Activated CD8-positive, alpha-beta memory T cell treated with anti-CD3 and anti-CD28 coated beads, Interleukin-2, amount 50 U/mL, for 48 hours (primary cell): ENCODE measurements at places on chromosomes 6 and 20.

DNA sequence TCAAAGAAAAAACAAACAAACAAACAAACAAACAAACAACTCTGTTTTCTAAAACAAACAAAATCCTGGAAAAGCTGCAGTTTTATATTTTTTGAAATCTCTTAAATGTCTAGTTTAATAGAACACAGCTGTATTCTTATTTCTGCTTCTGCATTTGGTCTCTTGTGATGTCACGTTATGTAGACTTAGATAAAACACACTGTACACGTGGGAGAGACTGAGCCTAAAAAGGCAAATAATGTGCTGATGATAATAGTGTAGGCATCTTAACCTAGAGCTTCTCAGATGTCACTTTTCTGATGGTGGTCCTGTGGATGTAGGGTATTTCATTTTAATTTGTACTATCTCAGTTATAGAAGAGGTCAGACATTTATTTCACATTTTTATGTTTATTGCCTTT, 261.7 kb downstream of the UTRN start:
- no peak for DNase-seq

DNA sequence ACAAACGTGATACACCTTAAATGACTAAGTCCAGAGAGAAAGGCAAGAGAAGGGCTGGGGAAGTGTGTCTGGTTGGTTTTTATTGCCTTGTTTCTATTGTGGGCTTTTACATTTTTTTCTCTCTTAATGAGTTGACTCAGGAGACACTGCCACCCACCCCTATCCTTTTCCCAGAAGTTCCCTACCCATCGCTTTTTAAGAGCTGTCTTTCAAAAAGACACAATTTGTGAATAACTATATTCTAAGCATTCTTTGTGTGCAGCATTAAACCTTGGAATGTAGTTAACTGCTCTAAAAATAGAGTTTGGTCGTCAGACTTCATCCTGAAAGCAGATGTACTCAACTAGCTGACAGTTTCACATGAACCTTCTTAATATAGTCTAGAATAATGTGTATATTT, 174.9 kb downstream of the ISM1 start:
- no peak for DNase-seq

DNA sequence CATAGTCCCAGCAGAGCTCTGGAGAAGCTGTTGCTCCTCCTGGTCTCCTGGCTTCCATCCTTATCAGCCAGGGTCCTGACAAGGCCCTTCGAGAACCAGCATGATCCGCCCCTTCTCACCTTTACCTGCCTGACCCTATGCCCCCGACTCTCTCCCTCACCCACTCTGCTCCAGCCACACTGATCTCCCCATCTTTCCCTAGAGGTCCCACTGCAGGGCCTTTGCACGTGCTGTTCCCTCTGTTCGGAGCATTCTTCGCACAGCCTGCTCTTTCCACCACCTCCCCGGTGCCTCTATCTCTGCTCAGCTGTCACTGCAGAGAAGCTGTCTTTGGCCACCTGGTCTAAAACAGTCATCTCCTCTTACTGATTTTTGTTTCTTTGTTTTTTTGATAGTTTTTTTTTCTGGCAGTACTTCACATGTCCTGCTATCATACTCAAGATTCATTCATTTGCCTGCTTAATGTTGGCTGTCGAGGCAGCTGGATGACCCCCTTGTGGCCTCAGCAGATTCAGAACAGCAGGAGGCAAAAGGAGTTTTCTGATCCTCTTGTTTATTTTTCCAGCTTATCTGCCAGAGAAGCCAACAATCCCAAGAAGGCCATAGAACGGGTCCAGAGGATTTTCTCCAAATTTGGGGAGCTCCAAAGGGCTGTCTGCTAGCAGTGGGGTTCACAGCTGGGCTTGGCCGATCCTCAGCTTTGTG, 1.6 kb upstream of the PTGIS start:
- peak; percentile 48 for DNase-seq

- DNase-seq = no peak
Measured at GRCh38 chr6:79180052-79180451, 54.4 kb downstream of the HMGN3 start.

DNA sequence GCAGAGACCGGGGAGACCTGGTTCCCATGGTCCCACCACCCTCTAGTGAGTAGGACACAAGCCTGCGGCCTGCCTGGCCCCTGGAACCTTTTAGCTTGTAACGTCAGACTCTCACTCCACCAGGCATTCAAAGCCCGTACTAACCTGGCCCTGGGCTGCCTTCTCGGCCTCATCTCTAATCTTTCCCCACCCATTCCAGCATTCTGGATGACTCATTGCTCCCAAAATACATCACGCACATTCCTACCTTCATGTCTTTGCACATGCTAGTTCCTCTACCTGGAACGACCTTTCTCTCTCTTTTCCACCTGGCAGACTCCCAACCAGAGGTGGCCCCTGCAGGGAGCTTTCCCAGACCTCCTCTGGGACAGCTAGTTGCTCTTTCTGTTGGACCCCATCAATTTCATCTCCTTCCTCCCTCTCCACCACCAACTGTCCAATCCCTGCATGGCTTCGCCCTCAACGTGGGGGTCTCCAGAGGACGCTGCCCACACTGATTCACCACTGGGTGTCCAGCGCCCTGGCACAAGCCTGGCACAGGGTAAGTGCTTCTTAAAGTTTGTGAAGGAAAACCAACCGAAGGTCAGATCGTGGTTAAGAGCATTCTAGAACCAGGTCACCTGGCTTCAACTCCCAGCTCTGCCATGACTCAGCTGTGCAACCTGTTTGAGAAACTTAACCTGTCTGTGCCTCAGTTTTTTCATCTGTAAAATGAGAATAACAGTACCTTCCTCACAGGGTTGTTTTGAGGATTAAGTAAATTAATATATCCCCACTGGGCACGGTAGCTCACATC, 35.2 kb downstream of the JPH2 start:
- DNase-seq = no peak

- DNase-seq = no peak
Measured at GRCh38 chr6:38302081-38302480, 337.6 kb downstream of the BTBD9 start.

GRCh38 chr6:157571269-157571668, 190.3 kb downstream of the ZDHHC14 start:
- no peak for DNase-seq

DNA sequence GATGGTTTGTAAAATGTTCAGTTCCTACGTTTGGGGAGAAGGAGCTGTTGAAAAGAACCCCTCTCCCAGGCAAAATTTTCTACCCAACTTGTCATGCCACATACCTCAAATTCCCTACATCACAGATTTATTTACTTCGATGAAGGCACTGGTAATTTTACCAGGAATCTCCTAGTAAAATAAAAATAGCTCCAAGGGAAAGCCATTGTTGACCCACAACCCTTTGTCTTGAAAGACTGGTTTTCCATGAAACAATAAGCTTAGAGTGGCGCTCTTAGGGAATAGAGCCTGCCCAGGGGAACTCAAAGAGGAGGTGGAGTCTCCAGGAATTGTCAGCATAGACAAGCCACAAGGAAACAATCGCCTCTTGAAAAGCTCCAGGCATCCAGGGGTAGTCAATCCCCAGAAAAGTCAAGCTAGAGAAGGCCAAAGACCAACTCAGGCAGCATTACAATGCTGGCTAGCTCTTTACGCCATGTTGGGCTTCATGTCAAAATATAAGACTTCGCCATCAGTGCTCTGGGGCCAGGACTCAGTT, 99.2 kb upstream of the RREB1 start:
- DNase-seq = no peak

DNA sequence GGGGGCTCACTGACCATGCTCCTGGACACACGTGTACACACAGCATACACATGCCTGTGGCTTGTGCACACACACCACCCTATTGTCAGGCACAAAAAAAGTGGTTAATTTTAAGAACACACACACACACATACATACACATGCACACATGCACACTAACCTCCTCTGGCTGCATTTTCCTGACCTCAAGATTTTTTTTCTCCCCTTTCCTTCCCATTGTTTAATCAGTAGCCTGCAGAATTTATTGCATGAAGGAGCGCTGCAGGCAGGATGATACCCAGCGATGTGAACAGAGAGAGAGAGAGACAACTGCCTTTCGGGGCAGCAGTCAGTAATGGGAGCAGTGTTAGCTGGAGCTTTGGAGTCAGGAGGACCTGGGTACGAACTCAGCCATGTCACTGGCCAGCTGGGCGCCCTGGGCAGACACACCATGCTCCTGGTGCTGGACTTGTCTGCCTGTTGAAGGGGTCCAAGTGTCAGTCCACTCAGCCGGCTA, 990 bp upstream of the TRAF3IP2 start:
- no peak for DNase-seq

DNA sequence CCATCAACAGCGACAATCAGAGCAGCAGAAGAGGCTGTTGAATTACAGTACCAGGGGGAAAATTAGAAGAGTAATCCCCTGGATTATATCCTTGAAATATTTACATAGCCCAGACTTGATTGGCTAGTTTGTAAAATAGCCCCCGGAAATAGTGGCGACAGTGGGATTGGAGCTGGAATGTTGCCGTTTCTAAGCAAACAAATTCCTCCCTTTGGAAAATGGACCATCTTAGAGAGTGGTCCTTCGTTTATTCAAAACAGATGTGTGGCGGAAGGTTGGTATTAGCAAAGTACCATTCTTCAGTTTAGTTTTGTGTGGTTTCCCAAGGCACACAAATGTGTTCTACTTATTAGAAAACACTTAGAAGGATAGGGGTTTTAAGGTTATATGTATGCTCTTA, 4.5 kb upstream of the EPB41L2 start:
- no peak for DNase-seq

- no peak for DNase-seq
Measured at GRCh38 chr20:29306390-29307072, 1950.9 kb upstream of the DEFB115 start.

DNA sequence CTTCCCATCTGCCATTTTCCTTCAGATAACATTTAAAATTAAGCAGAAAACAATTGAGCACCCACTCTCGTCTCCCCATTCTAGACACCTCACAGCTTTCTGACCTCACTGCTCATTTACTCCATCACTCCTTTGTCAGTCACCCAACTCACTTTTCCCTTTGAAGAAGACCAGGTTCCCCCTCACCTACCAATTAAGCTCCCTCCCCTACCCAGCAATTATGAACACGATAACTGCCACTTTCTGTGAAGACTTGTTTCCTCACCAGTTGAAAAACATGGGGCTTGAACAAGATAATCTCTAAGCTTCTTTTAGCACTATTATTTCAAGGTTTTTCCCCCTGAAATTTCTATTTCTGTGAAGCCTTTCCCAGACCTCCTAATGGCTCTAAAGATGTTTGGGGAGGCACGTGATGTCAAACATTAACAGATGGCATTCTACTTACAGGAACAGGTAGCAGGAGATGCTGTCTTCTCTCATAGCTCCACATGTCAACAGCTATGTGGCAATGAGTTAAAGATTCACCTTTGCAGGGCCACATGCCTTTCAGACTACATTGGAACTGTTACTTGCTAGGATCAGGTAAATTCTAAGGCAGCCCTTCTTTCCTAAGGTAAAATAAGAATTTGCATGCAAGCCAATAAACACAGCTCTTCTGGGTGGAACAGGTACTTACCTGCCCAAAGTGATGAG, 24.8 kb upstream of the SLA2 start:
- DNase-seq = no peak

GRCh38 chr6:148869585-148869984, 122.8 kb downstream of the UST start:
- no peak for DNase-seq

DNA sequence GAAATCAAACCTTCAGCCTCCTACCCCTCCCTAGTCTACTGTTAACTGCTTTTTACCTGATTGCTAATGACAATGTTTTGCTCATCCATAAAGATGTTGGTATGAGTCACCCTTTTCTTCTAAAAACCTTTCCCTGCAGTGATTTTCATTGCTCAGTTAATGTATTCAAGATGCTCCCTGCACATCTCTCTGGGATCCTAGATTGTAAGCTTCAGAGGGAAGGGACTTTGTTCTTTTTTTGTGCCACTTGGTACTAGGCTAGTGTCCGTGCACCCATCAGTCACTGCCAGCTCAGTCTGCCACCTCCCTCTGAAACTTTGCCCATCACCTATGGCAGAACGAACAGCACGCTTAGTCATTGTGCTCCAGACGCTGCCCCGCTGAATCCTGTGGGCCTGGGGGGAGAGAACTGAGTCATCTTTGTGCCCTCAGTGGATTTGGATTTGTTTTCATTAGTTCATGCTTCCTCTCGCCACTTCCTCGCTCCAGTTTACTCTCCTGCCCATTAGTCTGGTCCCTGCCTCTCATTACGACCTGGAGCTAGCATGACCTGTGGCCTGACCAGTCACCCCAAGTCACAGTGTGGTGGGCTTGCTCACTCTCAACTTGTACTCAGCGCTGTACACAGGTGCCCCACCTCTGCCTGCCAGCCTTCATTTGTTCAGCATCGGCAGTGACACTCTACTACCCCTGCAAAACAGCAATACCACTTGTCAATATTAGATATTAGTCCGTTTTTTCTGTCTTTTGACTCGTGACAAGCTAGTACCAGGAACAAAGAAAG, 78.0 kb upstream of the TMEM181 start:
- no peak for DNase-seq
